Thymus (tissue), 14 donors: ENCODE measurements at places on chromosomes 7 and 10. TPM values are rescaled to one million over a fixed set of nuclear protein-coding genes. Genes with fewer than 3 reads are reported as not detected.

WIPF3 gene
- total RNA-seq = 0.14 TPM

BRI3 gene
- total RNA-seq = 28.8 TPM

TRIL gene
- 0.99 TPM for total RNA-seq

JMJD1C gene
- total RNA-seq = 70.8 TPM

ADO gene
- total RNA-seq = 17.1 TPM

GRCh38 chr10:132420981-132421846 lies 24.2 kb downstream of the PWWP2B start:
- no peak for DNase-seq
- H3K4me1 ChIP-seq = peaks cover 12% of the 10 kb centered on the region
- no peaks in the 10 kb centered on the region for H3K36me3 ChIP-seq

- peaks cover 96% of the 10 kb centered on the region for H3K36me3 ChIP-seq
- no peaks in the 10 kb centered on the region for H3K27me3 ChIP-seq
- peak overlapping the region; percentile 65 for H3K27ac ChIP-seq
- H3K4me3 ChIP-seq = no peak overlapping the region
Measured at GRCh38 chr10:26555719-26556368, 117.7 kb downstream of the APBB1IP start.

DNA sequence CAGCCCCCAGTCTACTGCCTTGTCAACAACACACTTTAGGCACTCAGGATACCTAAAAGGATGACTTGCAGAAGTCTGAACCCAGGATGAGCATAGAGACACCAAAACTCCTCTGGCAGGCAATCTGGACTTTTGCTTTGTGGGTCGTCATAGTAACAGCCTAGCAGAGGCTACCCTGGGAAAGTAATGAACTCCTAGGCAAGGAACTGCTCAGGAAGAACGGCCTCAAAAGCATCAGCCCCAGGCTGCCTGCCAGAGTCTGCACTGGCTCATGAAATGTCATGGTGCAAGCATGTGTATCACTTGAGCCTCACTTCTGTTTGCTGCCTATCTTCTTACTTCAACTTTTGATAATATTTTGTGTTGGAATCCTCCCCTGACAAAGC lies 715.1 kb downstream of the GRID1 start:
- H3K36me3 ChIP-seq = no peaks in the 10 kb centered on the region
- no peak overlapping the region for H3K27ac ChIP-seq
- H3K27me3 ChIP-seq = no peaks in the 10 kb centered on the region
- no peak for DNase-seq
- peaks cover 5% of the 10 kb centered on the region for H3K4me1 ChIP-seq

DNA sequence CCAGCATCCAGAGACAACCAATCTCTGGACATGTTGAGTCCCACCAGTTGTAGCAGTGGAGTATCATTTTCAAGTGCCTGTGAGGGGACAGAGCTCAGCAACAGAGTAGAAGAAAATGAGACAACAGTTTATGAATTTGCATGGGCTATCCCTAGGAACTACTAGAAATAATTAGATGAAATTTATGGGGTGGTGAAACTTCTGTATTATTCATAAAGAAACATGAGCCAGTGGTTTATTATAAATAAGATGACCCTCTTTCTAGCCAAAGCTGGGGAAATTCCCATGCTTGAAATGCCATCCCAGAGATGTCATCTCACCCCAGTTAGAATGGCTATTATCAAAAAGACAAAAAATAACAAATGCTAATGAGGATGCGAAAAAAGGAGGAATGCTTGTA lies 55.1 kb upstream of the ITGB8 start:
- no peak for DNase-seq
- no peaks in the 10 kb centered on the region for H3K4me1 ChIP-seq
- no peak overlapping the region for H3K27ac ChIP-seq

- DNase-seq = no peak
- no peaks in the 10 kb centered on the region for H3K27me3 ChIP-seq
Measured at GRCh38 chr7:114460021-114460420, 45.4 kb downstream of the FOXP2 start.

- no peak overlapping the region for H3K27ac ChIP-seq
- no peak for DNase-seq
- no peak overlapping the region for H3K4me3 ChIP-seq
- H3K27me3 ChIP-seq = no peaks in the 10 kb centered on the region
Measured at GRCh38 chr7:25750744-25751508, 401.1 kb upstream of the NFE2L3 start.

GRCh38 chr7:155962968-155963300 lies 150.7 kb upstream of the SHH start:
- no peak overlapping the region for H3K4me3 ChIP-seq
- H3K4me1 ChIP-seq = no peaks in the 10 kb centered on the region
- DNase-seq = no peak
- no peak overlapping the region for H3K27ac ChIP-seq
- H3K27me3 ChIP-seq = peaks cover 4% of the 10 kb centered on the region
- no peaks in the 10 kb centered on the region for H3K36me3 ChIP-seq

GRCh38 chr7:101767544-101767943 lies 49.9 kb upstream of the CUX1 start:
- H3K4me1 ChIP-seq = no peaks in the 10 kb centered on the region
- no peak overlapping the region for H3K4me3 ChIP-seq
- no peak for DNase-seq
- no peak overlapping the region for H3K27ac ChIP-seq

DNA sequence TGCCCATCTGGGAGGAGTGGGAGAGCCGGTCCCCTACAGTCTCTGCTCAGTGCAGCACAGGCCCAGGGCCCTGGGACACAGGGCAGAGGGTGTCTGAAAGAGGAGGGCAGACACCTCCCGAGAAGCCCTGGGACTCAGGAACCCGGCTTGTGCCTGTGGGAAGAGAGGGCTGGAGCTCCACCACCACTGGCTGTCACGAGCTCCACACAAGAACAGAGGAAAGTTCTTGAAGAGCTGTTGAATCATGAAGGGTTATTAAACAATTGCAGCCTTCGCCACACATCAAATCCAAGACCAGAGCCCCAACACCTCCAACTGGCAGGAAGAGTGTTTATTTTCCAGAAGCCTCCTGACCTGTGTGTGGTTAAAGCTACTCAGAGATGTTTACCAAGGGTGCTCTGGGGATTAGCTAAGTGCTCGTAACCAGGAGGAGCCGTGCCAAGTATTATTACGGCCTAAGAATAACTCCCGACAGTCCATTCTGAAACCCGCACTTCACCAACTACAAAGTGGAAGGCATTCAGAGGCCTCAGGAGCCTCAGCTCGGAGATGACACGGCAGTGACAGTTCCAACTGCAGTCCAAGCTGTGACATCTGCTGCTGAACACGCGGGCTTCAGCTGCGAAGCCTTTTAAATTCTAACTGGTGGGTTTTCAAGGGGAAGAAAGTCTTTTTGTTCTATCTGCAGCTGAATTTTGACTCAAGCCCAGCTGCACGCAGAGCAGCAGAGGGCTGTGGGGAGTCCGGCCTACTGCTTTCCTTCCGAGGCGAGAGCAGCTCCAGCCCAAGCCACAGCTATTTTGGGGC lies 75.1 kb downstream of the MAD1L1 start:
- H3K27ac ChIP-seq = peak overlapping the region; percentile 19
- peaks cover 4% of the 10 kb centered on the region for H3K36me3 ChIP-seq
- peak; percentile 93 for DNase-seq
- H3K27me3 ChIP-seq = no peaks in the 10 kb centered on the region

GRCh38 chr7:77993838-77994237 lies 195.3 kb downstream of the PHTF2 start:
- no peak overlapping the region for H3K27ac ChIP-seq
- H3K4me3 ChIP-seq = no peak overlapping the region
- H3K27me3 ChIP-seq = no peaks in the 10 kb centered on the region
